Activated CD4-positive, CD25-positive, alpha-beta regulatory T cell treated with anti-CD3 and anti-CD28 coated beads, Interleukin-2, amount 50 U/mL, for 24 hours (primary cell): ENCODE measurements at places on chromosomes 13 and 19.

GRCh38 chr19:53532362-53532761 is 5.6 kb upstream of the ZNF331 start:
- ATAC-seq: no peak

- no peak for ATAC-seq
These were observed 19.7 kb downstream of the CEACAM16 start for GRCh38 chr19:44718441-44719261.

DNA sequence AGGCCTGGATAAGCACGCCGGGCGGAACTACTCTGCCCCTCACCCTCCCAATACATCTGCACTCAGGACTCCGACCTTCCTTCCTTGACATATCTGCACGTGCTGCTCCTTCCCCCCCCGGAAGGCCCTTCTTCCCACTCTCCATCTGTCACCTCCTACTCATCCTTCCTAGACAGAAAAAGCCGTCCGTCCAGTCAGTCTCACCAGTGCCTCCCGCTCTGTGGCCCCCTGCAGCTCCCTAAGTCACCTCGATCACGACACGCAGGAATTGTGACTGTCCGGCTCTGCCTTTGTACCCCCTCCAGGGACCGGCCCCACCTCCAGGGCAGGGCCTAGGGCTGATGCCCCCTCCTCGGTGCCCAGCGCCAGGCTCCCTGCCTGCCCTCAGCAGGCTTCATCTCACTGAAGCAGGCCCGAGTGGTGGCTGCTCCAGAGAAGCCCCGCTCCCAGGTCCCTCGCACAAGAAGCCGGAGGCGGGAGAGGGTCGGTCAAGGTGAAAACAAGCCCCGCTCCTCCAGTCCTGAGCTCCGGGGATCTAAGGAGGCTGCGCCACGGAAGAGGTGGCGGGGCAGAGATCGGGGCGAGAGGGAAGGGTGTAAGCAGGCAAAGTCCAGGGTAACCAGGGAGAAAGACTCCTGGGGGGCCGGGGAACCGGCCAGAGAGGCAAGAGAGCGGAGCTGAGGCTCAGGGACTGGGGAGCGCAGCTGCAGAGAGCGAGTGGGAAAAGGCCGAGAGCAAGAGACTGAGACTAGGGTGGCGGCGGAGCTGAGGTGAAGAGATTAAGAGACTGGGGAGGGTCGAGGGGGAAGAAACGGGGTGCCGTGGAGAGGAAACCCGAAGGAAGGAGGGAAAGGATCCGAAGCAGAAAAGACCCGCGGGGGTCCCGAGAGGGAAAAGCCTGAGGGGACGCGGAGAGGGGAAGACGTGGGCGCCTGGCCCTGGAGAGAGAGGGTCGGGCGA is 1.1 kb downstream of the PPP6R1 start:
- ATAC-seq: no peak

DNA sequence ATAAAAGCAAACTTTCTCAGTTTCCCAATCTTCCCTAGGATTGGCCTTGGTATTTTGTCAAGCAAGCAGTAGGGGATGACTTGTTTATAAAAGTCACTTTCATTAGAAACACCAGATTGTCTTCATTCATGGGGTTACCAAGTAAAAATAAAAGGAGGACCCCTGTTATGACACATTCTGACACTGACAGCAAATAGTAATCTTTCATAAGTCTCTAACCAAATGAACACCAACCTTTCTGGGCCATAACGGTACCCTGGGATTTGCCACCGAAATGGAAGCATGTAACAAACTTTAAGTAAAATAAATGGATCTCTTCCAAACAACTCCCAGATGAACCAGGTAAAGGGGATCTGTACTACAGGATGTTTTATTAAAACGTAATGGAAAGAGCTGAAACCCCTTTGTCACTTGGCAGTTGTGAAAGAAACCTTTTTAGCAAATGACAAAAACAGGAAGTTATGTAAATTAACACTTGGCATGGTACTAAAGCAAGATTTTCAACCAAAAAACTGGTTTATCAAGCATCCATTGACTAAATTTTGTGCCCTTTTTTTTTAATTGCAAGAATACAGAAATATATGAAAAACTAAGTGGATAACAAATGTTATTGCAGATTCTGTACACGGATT is 335.6 kb downstream of the RBM26 start:
- no peak for ATAC-seq

DNA sequence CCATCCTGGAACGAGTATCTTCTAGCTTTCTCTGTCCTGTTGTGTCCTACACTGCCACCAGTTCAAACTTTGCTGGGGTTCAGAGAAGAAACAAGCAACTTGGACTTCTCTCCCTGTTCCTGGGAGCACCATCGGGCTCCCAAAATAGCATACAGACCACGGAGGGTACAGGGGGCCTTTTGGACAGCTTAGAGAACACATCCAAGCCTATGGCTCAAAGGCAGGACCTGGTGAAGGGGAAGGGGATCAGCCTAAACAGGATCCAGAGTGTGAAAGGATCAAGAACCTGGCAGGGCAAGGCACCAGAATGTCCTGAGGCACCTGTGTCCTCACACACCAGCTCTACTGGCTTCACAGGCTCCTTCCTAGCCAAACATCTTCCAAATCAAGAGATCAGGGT is 1336.5 kb downstream of the UQCRFS1 start:
- no peak for ATAC-seq

DNA sequence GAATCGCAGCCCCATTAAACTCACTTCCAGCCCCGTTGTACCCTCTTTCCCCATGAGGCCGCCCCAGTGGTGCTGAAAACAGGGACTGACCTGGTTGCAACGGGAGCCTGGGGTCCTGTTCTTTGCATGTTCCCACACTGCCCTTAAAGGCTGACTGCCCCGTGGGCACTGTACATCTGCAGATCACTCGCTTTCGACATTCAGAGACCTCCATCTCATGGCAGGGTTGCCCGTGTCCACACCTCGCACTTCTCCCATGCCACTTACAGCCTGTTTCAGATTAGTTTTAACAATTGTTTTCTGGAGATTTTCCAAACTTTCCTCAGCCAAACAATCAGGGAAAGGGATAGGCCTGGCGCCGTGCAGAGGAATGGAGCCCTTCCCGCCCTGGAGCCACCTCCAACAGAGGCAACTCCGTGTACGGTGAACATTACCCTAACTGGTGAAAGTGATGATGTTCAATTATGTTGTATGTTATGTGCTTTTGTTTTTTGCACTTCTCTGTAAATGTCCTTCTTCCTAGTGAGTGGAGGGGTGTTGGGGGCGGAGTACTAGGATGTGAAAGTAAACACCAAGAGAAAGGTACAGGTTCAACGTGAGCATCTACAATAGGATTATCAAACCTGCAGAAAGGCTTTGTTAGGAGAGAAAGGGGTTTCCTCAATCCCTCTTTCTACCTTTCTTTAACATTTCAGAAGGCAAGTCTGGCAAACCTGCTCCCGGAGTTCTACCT is 262.8 kb downstream of the FOXO1 start:
- ATAC-seq: no peak

DNA sequence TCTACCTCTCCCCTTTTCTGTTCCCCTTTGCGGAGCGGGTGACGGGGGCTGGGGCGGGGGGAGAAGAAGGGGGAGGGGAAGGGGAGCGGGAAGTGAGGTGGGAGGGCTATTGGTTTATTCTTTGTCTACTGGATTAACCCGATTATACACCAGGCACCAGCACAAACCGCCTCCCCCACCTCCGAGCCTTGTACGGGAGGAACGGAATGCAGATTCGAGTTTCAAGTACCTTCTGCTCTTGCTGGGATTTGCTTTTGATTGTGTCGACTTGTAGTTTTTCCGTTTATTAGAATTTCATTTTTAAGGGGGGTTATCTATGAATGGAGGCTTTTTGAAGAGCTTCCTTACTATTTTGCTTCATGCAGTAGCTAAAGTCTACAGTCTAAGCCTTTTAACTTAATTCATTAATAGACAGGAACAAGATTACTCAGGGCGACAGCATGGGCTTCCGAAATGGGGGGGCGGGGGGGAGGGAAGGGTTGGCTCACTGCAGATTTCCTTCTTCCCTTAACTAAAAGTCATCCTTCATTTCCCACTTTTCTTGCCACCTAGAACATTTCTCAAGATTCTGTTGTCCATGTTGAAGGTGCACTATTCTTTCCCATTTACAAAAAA is 937 bp upstream of the SPRY2 start:
- no peak for ATAC-seq

GRCh38 chr13:28984825-28985224 is 164.7 kb downstream of the MTUS2 start:
- no peak for ATAC-seq

GRCh38 chr13:105345131-105345530 is 1190.3 kb downstream of the EFNB2 start:
- ATAC-seq: no peak

DNA sequence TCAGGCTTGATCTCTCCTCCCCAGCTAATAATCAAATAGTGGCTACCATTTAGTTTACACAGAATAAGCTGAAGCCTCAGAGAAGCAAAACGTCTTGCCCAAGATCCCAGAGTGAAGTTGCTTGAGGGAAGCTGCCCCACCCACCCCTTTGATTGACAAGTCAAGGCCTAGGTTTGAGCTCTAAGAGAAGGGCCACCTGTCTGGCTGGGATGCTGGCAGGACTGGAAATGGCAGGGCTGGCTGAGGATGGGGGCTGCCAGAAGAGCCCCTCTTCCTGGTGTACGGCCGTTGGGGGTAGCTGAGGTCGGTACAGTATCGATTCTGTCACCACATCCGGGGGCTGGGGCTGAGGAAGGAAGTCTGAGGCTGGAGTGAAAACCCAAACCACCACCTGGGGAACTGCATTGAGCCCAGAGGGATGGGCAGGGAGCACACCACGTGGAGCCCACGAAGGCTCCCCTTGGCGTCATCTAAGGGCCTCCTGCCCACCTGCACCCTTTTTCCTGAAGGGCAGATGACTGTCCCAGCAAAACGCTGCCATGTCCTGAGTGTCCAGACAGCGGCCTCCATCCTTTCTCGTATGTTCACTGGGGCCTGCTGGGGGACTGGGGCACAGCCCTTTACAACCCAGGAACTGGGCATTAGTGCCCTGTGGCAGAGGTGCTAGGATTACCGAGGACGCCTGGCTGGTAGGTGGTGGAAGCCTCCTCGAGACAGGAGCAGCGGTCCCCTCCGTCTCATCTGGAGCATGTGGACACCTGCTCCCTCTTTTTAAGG is 1.4 kb upstream of the PRKD2 start:
- ATAC-seq: peak; percentile 8

DNA sequence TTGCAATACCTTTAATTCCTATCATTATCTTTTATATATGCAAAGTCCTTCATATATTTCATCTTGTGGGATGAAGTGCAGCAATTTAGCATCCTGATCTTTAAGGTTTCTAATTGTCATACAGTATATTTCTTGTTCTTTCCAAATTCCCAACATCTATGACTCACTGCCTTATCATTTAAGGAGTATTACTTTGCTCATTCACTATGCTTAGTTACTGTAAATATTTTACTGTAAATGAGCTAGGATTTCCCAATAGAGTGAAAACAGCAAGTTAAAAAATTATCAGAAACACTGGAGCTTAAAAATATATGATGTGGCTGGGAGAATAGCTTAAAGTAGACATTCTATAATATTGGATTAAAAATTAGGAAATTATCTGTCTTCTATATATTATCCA is 69.9 kb downstream of the SLITRK6 start:
- ATAC-seq: no peak

DNA sequence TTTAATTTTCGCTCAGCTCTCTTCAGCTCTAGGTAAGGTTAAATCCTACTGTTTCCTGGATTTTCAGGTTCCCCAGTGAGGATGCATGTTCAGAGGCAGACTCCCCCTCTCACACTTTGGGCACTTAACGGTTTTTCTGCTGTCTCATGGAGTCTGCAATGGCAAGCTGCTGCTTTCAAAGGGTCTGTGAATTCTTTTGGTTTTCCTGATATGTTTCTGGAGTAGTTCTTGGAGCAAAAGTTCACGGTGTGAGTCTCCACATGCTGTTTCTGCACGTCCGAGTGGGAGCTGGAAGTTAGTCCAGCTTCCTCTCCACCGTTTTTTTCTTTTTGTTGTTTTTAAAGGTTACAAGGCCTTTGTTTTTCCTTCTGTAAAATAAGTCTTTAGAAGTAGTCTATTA is 35.4 kb downstream of the DNAJC15 start:
- ATAC-seq: no peak

- no peak for ATAC-seq
These were observed 13.6 kb downstream of the ZIC2 start for GRCh38 chr13:99995104-99995588.

DNA sequence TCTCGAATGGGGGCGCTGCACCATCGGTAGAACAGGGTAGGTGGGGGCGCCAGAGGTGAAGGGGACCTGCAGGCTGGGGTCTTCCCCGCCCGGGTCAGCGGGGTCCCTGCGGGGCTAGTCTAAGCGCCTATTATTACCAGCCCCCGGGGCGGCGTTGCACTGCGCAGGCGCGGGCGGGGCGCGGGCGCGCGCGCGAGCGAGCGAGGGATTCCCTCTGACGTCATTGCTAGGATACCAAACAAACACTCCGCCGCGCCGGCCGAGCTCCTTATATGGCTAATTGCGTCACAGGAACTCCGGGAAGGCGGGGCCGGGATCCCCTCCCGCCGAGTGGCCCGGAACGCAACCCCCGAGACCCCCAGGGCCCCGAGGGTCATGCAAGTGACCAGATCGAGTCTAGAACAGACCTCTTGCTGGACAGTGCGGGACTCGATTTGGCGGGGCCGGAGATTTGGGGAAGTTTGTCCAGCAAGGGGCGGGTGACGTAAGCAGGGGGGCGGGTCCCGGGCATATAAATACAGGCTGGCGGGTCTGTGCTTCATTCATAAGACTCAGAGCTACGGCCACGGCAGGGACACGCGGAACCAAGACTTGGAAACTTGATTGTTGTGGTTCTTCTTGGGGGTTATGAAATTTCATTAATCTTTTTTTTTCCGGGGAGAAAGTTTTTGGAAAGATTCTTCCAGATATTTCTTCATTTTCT is at the start of gene FOSB:
Gene FOSB, plus strand, starts transcription at position 541 of the 703 bp plus-strand sequence. CDS start 591 bp downstream, outside the sequence.
- peak; percentile 28 for ATAC-seq

- no peak for ATAC-seq
These were observed 347.8 kb downstream of the MZT1 start for GRCh38 chr13:72379581-72379980.

GRCh38 chr19:6062274-6062673 is 48.0 kb downstream of the RFX2 start:
- ATAC-seq: peak; percentile 67

GRCh38 chr13:76503766-76504165 is 382.4 kb downstream of the KCTD12 start:
- no peak for ATAC-seq

DNA sequence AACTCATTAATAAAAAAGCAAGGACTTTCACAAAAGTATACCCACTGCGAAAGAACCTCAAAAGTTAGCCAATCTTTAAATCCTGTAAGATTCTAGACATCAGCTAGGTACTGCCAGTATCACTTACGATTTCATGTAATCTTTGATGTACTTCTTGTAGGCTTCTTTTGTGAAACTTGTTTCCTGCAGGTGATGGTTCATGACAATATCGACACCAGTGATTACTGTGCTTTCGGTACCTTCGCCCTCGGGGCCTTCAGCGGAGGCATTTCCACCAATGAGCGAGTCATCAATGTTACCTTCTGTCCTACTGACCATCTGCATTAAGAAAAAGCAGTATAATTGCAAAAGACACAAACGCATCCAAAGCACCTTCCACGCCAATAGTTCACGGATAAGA is 1.1 kb downstream of the TPT1 start:
- ATAC-seq: peak; percentile 6

GRCh38 chr13:20121159-20121525 is 39.7 kb downstream of the GJA3 start:
- ATAC-seq: no peak

GRCh38 chr19:53871454-53871853 is 3.8 kb downstream of the MYADM start:
- ATAC-seq: no peak
